Stimulated activated naive CD4-positive, alpha-beta T cell treated with Interleukin-2 at 50 U/mL for 16 hours (primary cell): ENCODE measurements at places on chromosomes 6 and 20.

DNA sequence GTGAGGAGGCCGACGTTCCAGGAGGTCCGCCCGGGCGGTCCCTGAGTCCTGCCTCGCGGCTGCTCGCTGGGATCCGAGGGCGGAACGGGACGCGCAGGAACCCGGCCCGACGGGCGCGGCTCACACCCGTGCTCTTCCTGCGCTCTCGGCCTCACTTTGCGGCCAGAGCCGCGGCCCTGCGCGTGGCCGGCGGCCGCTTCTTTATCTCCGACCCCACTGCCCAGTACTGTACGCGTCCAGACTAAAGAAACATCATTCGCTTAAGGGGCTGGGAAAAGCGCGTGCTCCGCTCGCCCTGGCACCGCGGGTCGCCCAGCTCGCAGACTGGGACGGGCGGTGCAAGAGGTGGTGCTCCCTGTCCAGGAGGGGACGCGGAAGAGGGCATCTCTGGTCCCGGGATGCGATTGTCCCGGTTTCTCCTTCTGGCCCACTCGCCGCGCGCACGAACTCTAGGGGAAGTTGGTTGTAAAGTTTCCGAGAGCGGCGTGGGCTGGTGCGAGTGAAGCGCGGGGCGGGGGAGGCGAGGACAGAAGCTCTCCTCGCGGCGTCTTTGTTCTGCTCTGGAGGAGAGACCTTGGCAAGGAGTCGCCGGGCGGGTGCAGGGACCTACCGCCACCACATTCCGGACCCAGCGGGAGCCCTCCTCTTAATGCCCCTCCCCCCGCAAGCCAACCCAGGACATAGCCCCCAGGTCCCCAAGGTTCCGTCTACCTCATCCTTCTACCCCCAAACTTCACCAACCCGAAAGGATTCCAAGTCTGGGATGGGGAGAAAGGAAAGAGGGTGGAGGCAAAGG is 71.0 kb downstream of the SOX4 start:
- no peak for DNase-seq

- DNase-seq = no peak
Measured at GRCh38 chr6:143570147-143570853, 58.8 kb upstream of the FUCA2 start.

- DNase-seq = no peak
Measured at GRCh38 chr6:123587838-123588545, 48.8 kb downstream of the TRDN start.

GRCh38 chr20:32957459-32957858 is 46.8 kb downstream of the SUN5 start:
- no peak for DNase-seq

GRCh38 chr6:41189967-41190366 is 11.0 kb downstream of the TREML2 start:
- no peak for DNase-seq

DNA sequence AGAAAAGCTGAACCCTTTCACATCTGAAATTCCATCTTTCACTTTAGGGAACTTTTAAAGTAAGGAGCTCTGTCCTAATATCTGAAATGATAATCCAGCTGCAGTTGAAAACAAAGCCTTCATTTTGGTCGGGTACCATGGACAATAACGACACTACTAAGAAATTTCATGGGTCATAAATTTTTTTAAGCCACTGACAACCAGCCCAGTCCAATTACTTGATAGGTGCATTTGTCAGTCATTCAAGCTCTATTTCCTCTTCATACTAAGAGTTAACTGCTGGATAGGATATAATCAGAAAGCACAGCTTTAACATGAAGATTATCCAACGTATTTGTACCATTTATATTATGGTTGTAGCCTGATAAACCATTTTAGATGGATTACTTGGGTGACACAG is 52.5 kb downstream of the MMUT start:
- DNase-seq = no peak

- no peak for DNase-seq
Measured at GRCh38 chr6:111813677-111814310, 59.5 kb downstream of the FYN start.

DNA sequence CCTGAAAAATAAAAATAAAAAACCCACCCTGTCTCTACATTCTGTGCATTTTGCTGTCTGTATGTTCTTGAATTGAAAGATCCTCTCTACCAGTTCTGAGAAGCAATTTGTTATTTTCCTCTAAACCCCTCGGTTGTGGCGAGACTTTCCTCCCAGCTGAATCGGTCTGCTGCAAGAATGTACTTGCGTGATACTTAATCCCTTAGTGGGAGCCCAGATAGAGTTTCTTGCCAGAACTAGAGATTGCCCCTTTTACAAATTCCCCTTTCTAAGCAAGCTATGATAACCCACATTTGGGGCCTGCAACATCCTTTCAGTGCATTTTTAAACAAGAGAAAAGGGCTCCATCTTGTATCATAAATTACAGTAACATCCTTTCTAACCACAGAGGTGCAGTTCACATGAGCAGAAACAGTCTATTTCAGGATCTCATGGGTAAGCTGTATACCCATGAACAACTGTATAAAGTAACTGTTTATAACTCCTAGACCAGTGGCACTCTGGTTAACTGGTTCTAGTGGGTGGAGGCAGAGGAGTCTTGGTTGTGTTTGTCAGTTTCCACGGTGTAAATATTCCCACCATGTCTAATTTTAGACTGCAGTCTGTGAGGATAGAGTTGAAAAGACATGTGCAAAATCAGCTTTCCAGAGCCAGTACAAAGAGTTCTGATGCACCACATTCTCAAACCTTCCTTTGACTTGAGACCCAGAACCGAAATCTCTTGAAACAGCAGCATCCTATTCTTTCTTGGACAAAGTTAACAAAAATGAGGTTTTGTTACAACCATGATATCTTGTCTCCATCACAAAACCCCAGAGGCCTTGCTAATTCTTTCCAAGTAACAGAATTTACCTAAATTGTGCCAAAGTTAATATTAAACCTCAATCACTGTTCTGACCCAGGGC is 113.1 kb upstream of the ZNF217 start:
- no peak for DNase-seq

- no peak for DNase-seq
Measured at GRCh38 chr6:113060664-113061063, 713.5 kb downstream of the RFPL4B start.

DNA sequence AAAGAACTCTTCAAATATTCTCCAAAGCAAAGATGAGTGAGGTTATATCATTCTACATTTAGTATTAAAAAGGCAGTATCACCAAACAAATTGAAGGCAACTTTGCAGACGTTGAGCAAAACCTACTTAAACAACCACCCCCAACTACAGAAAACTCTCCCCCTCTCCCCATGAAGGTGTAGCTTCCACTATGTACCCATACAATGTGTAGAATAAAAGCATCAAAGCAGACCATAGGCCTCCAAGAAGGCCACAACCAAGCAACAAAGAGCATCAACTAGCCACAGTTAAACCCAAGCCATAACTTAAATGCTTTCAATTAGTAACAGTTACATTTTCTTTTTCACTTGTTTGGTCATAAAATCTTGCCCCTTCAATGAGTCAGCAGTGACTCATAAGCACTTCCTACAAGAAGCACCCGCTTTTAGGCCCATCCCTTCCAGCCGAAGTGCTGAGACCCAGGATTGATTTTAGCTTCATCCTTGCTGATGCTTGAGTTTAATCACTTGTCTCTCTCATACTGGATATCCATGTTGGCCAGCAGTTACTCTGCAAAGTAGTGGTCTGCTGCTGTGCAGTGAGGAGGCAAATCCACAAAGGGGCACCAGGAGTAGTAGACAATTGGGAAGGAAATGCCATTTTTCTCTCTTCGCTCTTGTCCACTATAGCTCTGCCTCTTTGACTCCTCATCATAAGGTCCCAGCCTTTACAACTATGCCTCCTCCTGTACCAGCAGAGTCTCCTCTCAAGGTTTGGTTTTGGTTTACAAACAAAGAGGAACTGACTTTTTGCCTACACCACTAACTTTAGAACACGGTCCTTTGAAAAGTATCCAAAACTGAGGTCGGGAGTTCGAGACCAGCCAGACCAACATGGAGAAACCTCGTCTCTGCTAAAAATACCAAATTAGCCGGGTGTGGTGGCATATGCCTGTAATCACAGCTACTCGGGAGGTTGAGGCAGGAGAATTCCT is 8.4 kb upstream of the NUP153 start:
- peak; percentile 13 for DNase-seq

- DNase-seq = no peak
Measured at GRCh38 chr20:56202493-56203077, 45.9 kb upstream of the MC3R start.

GRCh38 chr6:121664158-121664557 is 228.7 kb downstream of the GJA1 start:
- no peak for DNase-seq

DNA sequence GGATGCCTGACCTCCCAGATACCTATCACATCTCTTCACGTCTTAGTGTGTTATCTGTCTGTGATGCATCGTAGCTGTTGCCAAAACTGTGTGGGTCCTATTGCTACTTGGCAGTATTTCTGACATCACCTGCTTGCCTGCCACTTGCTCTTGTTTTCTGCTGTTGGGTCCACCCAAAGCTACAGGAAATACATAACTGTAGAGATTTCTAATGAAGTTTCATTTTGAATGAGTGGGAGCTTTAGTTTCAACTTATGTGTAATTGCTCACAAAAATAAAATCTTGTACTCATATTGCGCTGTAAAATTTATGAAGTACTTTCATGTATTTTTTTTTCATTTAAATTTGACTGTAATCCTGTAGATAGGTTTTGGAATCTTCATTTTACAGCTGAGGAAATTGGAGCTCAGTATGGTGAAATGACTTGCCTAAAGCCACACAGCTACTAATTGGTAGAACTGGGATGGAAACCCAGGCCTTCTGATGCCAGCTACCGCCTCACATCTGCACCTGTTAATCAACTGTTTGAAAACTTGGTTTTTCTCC is 113.6 kb upstream of the MAN1A1 start:
- peak; percentile 1 for DNase-seq

DNA sequence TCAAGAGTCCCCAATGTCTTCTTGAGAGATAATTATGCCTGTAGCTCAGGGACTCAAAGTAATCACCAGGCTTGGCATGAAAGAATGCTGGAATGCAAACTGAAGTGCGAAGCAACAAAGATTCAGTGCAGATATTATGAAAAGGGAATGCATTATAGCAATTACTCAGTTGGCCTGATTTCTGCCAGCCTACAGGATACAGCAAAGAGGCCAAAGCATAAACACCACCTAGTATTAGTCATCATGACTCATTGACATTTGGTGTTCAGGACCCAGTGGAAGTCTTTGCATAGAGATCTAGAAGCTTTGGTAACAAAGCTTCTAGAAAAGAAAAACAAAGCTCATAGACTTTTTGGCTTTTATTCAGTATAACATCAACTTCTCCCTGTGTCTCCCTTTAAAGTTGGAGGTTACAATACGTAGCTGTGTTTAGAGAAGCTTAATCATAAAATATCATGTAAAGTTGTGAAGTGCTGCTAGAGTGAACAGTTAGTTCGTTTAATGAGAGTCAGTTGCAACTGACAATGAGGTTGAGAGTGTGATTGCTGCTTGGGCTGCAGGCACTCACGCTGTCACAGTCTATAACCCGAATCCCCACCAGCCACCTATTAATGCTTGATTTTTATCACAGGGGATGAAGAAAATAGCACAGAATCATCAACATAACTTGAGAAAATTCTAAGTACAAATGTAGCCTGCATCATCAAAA is 932.7 kb downstream of the TFAP2A start:
- no peak for DNase-seq

GRCh38 chr6:10177704-10178103 is 237.2 kb downstream of the TFAP2A start:
- DNase-seq = no peak

- peak; percentile 8 for DNase-seq
Measured at GRCh38 chr6:14875481-14876063, 370.3 kb upstream of the JARID2 start.

DNA sequence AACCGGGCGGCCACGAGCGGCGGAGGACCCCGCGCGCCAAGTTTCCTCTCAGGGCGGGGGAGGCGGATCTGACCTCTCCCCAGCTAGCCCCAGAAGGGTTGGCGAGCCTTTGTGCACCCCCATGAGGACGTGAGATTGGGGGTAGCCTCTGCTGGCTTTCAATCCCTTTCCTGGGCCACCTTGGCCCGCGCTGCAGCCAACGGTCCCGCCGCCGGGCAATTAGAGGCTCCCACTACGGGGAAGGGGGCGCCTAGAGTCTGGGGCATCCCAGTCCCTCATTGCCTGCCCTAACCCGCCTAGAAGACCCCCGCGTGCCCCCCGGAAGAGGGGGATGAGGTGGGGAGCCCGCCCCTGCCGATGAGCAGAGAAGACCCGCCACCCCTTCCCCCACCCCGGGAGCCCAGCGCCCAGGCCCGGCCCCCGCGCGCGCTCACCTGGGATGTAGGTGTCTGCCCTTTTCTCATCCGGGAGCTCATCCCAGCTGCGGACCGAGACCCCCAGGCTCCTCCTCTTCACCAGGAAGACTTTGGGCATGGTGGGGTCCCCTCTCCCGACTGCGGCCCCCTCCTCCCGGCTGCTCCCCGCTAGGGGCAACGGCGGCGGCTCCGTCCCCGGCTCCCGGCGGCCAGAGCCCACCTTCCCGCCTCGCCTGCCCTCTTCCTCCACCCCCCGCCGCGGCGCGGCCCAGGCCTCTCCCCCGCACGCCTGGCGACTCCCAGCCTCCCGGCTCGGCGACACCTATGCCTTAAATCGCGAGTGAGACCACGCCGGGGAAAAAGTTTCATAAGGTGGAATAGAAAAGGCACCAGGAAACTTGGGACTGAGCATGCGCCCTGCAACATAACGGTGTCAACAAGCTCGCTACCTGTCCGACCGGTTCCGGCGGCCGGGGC is at the start of gene OVOL2:
Gene OVOL2 (minus strand): TSS at position 816 of the 893 bp plus-strand sequence. CDS start 282 bp downstream, at position 534.
- DNase-seq = no peak

DNA sequence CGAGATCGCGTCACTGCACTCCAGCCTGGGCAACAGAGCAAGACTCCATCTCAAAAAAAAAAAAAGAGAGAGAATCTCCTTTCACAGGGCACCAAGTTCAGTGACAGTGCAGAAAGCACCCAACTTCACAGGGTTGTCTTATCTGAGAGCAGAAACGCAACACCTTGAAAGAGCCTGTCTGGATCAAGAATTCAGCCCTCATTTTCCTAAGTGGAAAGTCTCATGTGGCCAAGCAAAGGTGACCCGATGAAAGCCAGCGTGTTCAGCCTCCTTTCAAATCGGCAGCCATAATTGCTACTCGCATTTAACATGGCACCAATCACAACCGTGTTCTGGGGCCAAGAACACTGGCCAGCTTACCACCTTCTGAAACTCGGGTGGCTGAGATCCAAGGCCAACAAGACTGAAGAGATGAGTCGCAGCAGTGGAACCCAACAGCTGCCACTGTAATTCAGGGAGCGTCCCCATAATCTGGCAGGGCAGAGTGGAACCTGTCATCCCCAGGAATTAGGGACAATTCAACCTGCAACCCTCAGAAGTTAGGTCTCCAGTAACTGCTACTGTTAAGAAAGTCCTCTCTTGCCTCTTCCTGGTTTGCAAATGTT is 536.7 kb upstream of the JARID2 start:
- DNase-seq = no peak

DNA sequence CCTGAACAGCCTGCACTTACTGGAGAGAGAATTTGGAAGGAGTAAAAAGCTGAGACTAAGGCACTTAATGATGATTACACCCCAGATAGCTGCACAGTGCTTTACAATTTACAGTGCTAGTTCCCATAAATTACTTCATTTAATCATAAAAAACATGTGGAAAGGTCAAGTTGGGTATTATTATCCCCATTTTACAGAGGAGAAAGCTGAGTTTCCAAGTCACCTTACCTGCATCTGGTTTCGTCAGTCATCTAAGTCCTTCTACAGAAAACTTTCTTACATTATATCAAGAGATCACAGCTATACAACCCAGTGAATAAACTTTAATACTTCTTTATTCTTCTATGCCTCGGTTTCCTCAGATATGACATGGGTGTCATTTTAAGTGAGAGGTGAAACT is 3.3 kb downstream of the PTPRK start:
- no peak for DNase-seq

- no peak for DNase-seq
Measured at GRCh38 chr6:1335367-1336037, 23.6 kb downstream of the FOXQ1 start.
